Astrocyte (in vitro differentiated cells and primary cell): ENCODE measurements at places on chromosomes 3 and 15.

DNA sequence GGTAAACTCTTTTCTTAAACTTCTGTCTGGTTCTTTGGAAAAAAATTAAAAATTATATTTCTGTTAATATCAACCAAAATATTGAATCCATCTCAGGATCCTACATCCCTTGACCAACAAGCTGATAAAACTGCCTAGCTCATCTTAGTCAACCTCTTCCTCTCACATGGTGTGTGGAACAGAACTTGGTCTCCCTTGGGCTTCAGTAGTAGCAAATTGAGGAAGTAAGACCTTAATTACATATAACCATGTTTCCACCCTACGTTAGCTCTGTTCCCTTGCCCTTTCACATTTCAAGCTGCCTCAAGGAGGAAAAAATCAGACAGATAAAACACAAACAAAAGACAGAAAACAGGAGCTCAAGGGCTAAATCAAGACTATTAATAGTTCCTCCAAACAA is 116.4 kb downstream of the GREM1 start:
- DNase-seq: no peak

- no peak for DNase-seq
Measured at GRCh38 chr3:170869239-170869590, 780 bp downstream of the RPL22L1 start.

- no peak for DNase-seq
Measured at GRCh38 chr3:196111939-196112386, 30.1 kb upstream of the TFRC start.

- no peak for DNase-seq
Measured at GRCh38 chr15:78104566-78105475, 12.5 kb downstream of the SH2D7 start.

GRCh38 chr3:64131725-64132469 is 93.4 kb downstream of the PRICKLE2 start:
- DNase-seq: no peak

DNA sequence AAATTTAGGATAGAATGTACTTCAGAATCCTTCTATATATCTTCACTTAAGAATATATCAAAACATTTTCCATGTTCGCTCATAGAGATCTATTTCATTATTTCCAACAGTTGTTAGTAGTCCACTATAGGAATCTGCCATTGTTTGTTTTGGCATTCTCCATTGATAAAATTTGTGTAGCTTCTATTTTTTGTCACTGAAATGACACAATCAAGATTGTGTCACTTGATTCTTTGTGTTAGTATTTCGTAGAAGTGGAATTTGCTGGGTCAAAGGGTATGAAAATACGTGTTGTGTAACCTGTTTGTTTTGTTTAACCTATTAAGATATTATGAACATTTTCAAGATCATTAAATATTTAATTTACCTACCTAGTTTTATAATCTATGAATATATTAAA is 15.9 kb upstream of the GPR156 start:
- DNase-seq: no peak

DNA sequence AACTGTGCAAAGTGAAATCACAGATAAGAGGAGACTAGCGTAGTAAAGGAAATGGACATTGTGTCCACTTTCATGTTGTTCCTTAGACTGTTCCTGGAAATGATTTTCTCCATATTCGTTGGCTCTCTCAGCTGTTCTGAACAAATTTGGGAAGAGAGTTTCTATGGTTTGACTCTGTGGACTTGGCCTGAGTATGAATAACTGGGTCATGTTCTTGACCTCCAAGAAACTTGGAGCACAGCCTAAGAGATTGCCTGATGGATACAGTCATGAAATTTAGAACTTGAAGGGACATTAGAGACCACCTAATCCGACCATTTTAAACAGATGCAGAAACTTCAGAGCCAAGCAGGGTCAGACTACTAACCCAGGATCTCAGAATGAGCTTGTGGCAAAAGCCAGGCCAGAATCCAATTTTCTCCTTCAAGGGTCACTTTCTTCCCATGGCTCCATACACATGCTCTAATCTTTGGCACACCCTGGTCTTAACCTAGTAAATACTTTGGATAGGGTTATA is 430.4 kb downstream of the RBMS3 start:
- DNase-seq: no peak

DNA sequence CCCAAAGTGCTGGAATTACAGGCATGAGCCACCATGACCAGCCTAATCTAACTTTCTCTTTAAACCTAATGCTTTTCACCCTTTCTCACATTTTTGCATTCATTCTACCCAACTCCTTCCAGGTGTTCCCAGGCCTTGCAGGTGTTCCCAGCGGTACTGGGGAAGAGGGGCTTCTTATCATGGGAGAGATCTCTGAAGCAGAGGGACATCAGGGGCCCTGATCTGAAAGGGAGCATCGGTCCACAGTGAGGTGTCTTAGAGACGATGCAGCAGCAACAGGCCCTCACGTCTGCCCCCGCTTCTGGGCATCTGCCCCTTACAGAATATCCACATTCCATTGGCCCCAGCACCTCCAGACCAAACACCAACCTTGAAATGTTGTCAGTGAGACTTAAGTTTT is 29.0 kb upstream of the BDH1 start:
- DNase-seq: no peak

DNA sequence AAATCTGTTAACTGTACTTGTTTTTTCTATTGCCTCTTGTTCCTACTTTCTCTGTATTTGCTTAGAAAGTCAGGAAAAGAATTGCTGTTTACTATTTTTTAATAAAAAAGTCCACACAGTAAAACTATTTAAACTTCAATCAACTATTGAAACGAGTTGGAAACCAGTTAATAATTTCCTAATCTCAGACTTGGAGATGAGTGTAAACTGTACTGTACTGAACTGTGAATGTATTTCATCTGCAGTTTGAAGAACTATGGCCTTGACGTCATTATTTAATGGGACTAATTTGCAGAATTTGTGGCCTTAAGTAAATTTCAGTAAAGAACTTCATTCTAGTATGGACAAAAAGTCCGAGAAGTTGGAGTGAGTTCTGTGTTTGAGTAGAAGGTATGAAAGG is 89.1 kb downstream of the LRRC28 start:
- DNase-seq: no peak

DNA sequence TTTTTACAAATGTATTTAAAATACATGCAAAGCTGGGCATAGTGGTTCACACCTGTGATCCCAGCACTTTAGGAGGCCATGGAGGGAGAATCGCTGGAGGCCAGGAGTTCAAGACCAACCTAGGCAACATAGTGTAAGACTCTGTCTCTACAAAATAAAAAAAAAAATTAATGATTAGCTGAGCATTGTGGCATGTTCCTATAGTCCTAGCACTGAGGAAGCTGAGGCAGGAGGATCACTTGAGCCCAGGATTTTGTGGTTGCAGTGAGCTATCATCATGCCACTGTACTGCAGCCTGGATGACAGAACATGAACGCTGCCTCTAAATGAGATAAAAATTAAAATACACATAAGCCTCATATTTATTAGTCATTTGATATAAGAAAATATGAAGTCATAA is 142.8 kb downstream of the TCF12 start:
- no peak for DNase-seq

GRCh38 chr3:183789826-183790225 is 35.6 kb downstream of the MAP6D1 start:
- DNase-seq: no peak

GRCh38 chr3:24686808-24687207 is 192.2 kb upstream of the THRB start:
- peak; percentile 89 for DNase-seq

GRCh38 chr3:148718982-148719862 is 21.5 kb downstream of the AGTR1 start:
- DNase-seq: no peak

- DNase-seq: no peak
Measured at GRCh38 chr3:13004376-13004775, 68.9 kb downstream of the IQSEC1 start.

GRCh38 chr3:136186344-136186743 is 9.8 kb downstream of the MSL2 start:
- no peak for DNase-seq

GRCh38 chr3:3086239-3086638 is 23.9 kb downstream of the IL5RA start:
- no peak for DNase-seq

- peak; percentile 13 for DNase-seq
Measured at GRCh38 chr3:37024092-37024491, 30.8 kb downstream of the MLH1 start.

- peak; percentile 77 for DNase-seq
Measured at GRCh38 chr3:114213627-114214541, 23.5 kb downstream of the ZNF80 start.

GRCh38 chr3:60421749-60422446 is 829.4 kb downstream of the FHIT start:
- DNase-seq: no peak

DNA sequence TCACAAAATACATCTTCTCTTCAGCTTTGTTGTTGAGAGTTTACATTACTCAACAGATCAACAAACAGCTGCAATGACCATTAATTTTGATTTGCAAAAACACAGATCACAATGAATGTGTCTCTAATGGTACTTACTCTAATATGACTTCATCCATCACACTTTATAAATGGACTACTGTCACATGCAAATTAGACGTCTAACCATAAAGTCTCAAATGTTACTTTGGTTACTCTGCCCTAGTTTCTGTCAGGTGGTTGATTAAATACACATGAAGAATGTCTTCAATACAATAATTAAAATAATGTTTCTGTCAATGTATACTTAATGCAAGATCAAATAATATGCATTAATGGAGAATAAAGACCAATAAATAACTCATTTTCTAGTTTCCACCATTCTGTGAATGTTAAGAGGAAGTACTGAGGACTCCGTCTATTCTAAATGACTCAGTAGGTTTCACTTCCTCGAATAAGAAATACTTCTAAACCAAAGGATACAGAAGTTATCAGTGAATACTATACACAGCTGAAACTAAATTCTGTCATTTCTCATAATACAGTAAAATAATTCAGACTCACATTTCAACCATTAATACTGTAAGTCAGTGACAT is 145.8 kb downstream of the CBLB start:
- no peak for DNase-seq

DNA sequence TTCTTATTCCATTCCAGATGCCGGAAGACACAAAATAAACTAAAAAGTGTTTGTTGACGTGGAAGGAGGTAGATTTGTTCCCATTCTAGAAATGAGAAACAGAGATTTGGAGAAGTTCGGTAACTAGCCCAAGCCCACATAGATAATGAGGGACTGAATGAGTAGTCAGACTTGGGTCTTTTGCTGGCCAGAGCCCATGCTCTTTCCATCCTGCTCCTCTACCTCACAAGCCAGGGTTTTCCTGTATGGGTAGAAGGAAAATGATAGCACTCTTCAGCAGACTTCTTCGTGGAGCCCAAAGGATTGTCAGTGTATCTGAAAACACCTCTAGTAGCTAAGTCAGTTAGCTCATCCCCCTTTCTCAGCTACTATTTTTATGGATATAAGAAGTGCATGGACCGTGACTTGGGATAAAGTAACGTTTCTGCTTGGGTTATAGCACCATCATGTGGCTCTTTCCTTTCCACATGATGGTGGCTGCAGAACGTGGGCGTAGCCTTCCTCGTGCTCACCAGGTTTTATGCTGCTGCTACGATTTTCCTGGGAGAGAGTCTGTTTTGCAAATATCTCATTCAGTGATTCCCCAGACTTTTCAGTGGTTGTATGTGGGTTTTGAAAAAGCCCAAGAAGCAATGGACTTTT is 84.6 kb downstream of the DGKG start:
- peak; percentile 47 for DNase-seq

DNA sequence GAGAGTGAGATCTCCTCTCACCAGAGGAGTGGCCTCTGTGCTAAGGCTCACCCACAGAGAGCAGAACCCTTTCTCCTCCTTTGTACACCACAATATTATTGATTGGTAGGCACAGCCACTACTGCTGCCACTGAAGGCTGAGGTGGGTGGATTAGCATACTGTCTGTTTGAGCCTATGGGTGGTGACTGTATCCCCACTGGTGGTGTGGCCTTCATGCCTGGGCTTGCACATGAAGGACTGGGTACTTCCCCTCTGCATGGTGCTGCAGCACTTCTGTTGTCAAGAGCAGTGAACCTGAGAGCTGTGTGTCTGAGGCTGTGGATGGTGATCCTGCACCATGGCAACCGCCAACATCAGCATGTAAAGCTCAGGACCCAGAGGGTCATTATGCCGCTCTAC is 35.7 kb upstream of the NECTIN3 start:
- no peak for DNase-seq

DNA sequence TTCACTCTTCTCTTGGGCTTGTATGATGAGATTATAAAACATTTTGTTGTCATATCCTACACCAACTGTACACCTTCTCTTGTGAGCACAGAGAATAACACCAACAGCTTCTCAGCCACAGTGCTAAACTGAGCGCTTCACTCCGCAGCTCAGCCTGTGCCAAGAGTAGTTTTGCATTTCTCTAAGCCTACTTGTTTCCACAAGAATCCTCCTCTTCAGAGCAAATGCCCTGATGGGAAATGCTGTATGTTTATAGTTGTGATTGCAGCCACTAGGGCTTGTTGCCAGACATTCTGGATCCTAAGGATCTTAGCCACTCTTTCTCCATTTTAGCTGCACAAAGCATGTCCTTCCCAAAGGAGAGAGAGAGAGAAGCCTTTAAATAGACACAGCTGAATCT is 138.8 kb upstream of the PLXND1 start:
- DNase-seq: peak; percentile 65

DNA sequence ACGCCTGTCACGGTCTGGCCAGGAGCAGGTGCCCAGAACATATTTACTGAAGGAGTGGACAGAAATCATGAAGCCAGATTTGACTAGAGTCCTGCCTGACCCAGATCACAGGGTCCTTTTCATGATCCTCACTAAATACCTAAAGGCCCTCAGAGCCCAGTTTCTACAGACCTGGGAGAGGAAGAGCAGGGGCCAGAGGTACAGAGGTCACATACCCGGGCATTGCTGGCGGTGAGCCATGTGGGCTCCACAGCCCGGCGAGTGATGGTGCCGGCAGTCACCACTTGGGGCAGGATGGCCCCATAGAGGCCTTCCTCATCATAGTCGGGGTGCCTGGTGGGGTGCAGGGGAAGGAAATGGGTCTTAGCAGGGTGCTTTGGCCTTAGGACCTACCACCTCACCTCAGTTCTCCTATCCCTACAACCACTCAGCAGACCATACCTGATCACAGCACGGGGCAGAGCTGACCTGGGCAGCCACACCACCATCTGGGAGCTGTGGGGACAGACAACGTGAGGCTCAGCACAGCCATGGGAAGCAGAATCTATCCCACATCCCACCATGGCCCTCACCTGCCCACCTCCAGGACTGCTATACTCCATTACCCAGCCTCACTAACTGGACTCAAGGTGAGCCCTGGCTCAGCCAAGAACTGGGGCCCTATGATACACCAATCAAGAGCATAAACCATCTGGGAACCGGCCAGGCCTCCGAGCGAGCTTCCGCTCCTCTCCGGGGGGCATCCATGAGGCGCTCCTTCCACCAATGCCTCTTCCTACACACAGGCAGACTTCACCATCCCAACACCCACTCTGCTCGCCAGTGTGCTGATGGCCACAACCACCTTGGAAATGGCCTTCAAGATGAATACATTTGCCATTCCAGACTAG is 12.9 kb downstream of the POLG start:
- DNase-seq: no peak

- DNase-seq: no peak
Measured at GRCh38 chr15:68933001-68933400, 2.7 kb downstream of the SPESP1 start.

GRCh38 chr15:101112336-101113113 is 139.3 kb downstream of the CHSY1 start:
- DNase-seq: no peak
